CD4-positive, alpha-beta T cell treated with Interleukin-10 for 1 hour (primary cell): ENCODE measurements at places on chromosomes 5 and 9.

DNA sequence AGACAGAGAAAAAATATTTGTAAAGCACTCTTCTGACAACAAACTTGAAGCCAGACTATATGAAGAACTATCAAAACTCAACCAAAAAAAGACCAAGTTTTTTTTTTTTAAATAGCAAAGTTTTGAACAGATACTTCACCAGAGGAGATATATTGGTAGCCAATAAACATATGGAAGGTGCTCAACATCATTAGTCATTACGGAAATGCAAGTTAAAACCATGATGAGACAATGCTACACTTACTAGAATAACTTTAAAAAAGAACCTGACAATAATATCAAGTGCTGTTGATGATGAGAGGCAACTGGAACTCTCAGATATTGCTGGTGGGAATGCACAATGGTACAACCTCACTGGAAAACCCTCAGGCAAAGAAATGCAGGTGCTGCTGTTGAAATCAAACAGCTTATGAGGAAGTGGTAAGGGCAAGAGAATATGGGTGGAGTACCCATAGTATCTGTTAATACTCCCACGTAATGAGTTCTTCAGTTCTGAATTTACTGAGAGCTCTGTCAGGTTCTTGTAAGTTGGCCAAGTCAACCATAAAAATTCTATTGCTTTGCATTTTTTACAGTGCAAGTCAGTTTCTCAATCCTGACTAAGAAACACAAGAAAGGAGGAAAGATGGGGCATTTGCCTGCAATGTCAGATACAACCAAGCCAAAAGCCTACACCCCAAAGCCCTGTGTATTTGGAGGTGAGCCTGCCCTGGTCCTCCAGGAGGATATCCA, 87.3 kb upstream of the GNAQ start:
- peak; percentile 40 for DNase-seq

DNA sequence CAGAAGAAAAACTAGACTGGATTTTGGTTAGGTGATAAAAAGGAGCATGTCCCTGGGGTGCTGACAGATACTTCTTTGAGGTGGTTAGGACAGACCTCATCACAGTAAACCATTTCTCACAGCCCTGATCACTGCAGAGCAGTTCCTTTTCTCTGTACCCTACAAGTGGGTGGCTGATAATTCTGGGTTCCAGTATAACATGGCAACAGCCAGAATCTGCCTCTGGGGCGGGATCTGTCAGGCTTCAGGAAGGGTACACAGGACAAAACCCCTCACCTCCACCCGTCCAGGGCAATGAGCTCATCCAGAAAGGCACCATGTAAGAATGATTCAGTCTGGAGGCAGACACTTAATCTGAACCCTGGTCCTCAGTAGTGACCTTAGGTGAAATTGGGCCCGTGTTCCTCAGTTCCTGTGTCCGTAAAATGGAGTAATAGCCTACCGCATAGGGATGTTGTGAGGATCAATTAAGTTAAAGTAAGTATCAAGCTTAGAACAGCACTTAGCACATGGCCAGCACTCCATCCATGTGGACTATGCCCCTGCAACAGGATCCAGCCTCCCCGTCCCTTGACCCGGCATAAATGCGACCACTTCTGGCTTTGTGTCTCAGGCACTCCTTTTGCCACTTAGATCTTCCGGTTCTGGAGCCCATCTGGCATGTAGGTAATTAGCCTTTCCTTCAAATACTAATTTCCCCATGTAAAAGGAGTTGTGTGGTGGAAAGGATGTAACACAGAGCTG, 129.2 kb downstream of the LHFPL2 start:
- DNase-seq: no peak

DNA sequence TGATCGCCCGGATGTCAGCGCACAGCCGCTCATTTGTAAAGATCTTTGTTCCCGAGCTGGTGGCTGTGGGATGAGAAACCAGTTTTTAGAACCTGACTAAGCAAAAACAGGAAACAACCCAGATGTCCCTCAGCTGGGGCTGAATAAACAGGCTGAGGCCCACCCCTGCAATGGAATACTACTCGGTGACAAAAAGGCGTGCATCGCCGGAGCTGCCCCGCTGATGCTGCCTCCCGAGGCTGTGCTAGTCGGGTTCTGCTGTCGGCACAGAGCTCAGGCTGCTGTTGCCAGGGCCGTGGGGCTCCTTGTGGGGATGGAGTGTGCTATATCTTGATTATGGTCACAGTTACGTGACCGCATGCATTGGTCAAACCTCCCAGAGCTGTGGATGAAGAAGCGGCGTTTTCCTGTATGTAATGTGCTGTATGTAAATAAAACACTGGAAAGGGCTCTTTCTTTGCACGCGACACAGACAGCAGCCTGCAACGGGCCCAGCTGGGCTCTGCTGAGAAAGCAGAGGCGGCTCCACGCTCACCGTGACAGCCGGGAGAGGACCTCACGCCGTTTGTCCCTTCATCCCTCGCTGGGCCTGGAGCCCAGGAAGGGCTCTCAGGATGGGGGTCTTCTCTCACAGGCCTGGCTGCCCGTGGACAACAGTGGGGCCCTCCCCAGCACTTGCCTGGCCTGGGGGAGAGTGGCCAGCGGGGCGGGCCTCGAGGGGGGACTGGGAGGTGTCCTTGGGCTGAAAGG, 51.5 kb upstream of the RNU6ATAC start:
- no peak for DNase-seq

DNA sequence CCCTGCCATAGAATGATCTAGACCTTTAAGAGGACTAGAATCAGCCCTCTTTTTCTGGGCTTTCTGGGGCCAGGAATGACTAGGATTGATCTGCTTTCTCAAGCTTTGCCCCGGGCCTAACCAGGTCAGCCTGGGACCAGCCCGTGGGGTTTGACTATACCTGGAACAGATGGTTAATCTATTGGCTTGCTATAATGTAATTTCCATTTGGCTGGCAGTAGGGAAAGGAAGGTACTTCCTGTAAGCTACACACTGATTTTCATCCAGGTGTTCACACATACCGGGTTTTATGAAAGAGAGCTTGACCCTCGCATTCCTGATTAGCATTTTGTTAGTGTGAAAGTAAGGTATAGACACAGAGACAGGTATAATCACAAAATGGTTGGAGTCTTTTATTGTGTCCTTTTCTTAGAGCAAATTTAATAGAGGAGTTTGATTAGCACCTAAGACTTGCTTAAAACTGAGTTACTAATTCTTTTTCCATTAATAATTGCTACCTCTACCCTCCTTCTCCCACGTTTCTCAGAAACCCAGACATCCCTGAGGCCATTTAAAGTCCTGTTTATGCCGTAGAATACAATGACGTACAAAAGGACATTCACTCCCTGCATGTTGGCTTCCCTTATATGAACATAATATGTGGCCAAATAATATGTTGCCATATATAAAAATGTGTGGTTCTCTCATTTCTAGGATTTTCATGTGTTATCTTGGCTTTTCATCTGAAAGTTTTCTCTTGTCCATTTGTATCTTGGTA, 17.3 kb downstream of the LNPEP start:
- no peak for DNase-seq

GRCh38 chr9:21903380-21903965, 90.7 kb downstream of the CDKN2A start:
- DNase-seq: no peak

- no peak for DNase-seq
Observed at GRCh38 chr5:120988941-120989340, 524.8 kb downstream of the PRR16 start.

GRCh38 chr9:70481471-70481870, 67.0 kb upstream of the KLF9 start:
- no peak for DNase-seq

DNA sequence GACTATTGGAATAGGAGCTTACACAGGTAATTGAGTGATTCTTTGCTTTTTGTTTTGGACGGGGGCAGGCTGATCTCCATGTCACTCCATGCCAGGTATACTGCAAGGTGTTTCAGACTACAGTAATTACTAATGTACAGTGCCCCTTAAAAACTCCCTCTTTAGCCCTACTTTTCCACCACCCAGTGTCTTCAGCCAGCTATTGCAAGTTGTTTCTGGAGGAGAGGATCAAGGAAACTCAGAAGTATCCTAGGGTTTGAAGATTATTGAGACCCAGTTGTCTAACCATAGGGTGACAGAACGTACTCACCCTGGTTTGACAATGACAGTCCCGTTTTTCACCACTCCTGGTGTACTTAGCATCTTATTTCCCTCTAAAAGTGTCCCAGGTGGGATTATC, 13.4 kb downstream of the CFAP95 start:
- no peak for DNase-seq

GRCh38 chr5:158207733-158208132, 348.8 kb upstream of the CLINT1 start:
- DNase-seq: no peak

GRCh38 chr9:108272349-108272899, 583.4 kb downstream of the ACTL7B start:
- no peak for DNase-seq

DNA sequence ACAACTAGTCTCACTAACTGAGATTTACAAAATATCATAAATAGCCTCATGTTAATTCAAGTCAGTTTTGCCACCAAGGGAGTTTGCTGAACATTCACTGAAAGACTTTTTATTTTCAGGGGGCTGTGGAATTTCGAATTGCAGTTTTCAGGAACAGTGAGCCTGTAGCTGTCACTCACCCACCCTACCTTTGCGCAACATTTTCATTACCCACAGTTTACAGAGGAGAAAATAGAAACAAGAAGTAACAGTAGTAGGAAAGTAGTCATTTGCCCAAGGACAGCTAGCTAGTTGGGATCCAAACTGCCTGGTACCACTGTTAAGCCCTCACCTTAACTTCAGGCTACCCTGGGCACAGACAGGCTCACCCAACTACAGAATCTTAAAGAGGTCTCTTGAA, 154.1 kb downstream of the ADAMTS12 start:
- no peak for DNase-seq

GRCh38 chr5:98492258-98492657, 281.2 kb upstream of the RGMB start:
- DNase-seq: no peak

DNA sequence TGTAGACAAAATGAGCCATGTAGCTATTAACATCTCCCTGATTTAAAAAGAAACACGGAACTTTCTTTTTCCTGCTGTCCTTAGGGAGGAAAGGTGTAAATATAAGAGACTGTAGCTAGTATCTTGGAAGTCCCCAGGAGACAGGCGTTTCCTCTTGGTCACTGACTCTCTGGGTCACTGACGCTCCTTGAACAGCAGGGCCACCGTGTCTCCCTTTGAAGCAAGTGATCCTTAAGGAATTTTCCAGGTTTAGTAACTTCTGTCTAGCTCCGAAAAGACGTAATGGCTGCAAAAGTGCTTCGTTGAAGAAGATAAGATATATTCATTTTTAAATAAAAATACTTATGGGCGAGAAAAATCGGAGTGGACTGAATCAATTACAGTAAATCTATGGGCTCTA, 745 bp upstream of the CLTA start:
- DNase-seq: no peak

DNA sequence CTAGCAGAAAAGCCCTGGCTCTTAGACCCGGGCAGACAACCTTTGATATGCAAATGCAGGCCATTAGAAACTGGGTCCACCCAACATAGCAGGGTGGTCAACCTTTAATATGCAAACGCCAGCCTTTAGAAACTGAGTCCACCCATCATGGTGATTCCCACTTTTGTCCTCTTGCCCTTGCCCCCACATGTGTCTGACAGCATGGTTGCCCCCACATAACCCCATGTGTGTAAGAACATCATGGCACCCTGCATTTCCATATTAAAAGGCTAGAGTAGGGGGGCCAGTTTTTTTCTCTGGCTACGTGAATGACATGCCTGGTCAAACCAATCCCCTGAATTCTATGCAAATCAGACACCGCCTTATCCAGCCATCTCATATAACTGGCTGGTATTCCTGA, 273.2 kb upstream of the PRDM9 start:
- no peak for DNase-seq

DNA sequence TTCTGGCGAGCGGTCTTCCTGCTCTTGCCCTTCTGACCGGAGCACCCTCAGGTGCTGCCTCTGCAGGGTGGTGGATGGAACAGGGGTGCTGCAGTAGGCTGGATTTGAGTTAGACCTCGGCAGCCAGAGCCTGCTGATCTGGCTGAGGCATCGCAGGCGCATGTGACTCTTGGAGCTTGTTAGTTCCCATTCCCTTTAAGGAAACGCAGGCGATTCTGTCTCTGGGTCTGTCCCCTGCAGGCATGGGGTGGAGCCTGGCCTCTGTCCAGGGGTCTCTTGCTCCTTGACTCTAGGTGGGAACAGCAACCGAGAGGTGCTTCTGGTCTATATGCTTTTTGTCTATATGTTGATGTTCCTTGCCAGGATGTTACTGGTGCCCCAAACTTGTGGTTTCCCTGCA, 3.1 kb downstream of the WNK2 start:
- DNase-seq: no peak

- DNase-seq: no peak
Observed at GRCh38 chr5:181265092-181265671, 4.2 kb upstream of the TRIM52 start.

DNA sequence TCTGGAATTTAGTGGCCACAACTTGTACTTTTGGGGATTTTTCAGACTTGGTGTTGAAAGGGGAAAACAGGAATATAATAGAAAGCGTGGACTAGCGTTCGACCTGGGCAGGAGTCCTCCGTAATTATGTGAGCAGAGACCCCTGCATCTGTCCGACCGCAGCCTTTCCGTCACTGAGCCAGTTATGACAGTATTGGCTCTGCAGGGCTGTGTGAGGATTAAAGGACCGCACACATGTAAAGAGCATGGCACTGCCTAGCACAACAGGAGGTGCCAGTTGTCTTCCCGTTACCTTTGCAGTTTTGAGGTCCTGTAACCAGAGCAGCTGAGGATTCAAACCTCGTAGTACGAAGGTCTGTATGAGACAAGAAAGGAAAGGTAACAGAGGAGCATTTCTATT, 1.2 kb downstream of the B4GALT7 start:
- DNase-seq: no peak

- no peak for DNase-seq
Observed at GRCh38 chr9:130844044-130844451, 9.0 kb downstream of the ABL1 start.

GRCh38 chr9:98811051-98811650, 3.7 kb downstream of the GALNT12 start:
- DNase-seq: no peak

- no peak for DNase-seq
Observed at GRCh38 chr9:34430843-34431437, 27.4 kb downstream of the FAM219A start.

GRCh38 chr9:70576116-70576515, 161.7 kb upstream of the KLF9 start:
- DNase-seq: no peak

DNA sequence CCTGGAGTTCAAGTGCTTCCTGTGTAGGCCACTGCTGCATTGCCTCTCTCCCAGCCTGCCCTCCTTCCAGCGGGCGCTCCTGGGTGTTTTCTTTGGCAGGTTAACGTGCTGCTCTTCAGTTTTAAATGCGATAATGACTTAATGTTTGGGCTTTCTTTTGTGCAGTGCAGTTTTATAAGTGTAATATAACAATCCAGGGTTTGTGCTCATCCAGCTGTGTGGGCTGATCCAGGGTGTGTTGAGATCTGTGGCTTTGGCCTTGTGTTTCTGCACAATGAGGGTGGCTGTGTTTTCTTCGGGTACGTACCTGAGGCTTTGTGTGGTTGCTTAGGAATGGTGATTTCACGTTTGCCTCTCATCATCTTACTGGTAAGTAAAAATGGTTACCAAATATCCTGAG, 50.6 kb downstream of the PCSK5 start:
- DNase-seq: no peak
